GM12864 (cell line): ENCODE measurements at places on chromosomes 6 and 20.

DNA sequence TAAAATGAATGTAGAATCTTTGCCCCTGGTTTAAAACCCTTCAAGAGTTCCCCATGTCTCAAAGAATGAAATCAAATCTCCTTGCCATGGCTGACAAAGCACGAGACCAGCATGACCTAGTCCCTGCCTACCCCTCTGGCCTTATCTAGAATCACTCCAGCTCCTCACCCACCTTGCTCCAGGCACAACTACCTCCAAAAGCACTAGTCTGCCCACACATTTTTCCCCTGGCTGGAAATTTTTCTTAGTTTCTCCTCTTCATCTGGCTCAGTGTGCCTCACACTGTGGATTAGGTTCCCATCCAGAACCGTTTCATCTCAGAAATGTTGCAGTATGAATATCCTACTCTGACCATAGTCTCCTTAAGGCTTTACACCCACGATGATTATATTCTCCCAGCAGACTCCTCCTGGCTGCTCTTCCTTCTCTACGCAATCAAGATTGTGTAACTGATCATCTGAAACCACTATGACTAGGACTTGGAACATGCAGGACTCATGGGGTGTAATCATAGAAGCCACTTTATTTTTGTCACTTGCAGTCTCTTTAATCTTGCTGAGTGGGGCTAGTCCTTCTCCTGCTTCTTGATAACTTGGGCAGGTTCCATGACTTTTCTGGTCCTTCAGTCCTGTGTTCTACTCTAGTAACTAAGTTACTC is 7.8 kb upstream of the MRS2 start:
- DNase-seq, result no peak

DNA sequence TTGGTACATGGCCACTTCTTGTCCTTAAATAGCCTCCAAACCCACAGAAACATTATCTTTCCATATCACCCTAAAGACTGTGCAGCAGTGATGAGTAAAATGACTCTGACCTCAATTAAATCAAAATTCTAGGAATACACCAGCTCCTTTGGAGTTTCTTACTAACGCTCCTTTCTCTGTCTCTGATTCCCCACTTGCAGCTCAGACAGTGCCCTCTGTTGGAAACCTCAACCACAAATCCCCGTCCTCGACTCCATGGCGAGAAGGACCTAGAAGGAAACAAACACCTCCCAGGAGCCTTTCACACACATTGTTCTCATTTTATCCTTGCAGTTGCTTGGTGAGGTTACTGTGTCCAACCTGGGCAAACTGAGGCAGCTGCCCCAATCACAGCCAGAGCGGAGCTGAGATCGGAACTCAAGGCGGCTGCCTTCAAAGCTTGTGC is 17.7 kb upstream of the PARD6B start:
- no peak for DNase-seq

DNA sequence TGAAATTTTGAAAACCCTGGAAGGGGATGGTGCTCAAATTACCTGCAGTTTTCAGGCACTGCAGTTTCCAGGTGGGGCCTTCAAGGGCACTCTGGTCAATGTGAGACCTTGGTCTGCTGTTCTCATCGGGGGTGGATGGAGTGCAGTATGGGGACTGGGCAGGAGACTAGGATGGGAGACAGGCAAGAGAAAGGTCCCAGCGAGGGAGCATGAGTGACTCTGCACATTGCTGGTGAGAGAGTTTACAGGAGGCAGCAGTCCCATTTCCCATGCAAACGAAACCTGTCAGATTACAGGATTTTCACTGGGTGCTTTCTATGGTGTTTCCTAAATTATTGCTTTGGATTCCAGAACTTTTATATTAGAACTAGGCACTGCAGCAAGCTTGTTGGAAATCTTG is 73.5 kb upstream of the DTNBP1 start:
- DNase-seq, result no peak

DNA sequence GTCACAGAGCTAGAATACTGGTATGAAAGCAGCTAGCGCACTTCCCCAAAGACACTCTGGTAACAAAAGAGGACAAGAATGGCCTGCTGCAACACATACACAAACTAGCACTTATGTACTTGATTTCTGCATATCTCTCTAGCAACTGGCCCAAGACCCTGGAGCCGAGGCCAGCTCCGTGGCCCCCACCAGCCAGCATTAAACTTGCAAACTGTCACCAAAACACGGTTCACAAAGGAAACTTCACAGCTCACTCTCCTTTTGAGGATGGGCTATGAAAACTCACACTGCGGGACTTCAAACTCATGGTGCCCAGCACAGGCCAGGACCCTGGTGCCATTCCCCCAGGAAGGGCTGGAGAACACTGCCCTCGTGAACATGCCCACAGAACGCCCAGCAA is 115.9 kb upstream of the RPS6KA2 start:
- DNase-seq, result no peak

DNA sequence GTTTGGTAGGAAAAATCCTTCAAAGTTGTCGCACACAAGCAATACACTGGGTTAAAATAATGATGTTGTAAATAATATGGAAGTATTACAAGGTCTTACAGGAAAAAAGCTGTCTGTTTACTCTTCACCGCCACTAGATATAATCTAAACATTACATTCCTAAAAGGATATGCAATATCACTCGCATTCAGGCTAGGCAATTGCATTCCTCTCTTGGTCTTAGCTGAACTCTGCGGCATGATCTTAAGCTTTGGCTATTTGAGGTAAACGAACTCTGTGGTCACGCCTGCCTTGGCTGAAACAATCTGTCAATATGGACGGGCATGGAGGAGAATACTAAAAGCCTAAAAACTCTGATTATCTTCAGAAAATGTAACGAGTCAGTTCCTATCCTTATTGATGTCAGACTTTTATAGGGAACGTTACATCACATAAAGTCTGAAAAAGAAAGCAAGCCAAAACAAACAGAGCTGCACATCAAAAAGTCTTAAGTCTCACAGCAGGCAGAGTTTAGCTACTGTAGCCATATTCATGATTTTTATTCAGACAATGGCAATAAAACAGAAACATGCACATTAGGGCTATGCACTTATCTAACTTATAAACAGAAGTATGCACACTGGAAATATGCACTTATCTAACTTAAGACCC is 30.8 kb upstream of the FILIP1 start:
- no peak for DNase-seq

- DNase-seq, result no peak
Observed at GRCh38 chr6:12479881-12480280, 189.7 kb downstream of the EDN1 start.

DNA sequence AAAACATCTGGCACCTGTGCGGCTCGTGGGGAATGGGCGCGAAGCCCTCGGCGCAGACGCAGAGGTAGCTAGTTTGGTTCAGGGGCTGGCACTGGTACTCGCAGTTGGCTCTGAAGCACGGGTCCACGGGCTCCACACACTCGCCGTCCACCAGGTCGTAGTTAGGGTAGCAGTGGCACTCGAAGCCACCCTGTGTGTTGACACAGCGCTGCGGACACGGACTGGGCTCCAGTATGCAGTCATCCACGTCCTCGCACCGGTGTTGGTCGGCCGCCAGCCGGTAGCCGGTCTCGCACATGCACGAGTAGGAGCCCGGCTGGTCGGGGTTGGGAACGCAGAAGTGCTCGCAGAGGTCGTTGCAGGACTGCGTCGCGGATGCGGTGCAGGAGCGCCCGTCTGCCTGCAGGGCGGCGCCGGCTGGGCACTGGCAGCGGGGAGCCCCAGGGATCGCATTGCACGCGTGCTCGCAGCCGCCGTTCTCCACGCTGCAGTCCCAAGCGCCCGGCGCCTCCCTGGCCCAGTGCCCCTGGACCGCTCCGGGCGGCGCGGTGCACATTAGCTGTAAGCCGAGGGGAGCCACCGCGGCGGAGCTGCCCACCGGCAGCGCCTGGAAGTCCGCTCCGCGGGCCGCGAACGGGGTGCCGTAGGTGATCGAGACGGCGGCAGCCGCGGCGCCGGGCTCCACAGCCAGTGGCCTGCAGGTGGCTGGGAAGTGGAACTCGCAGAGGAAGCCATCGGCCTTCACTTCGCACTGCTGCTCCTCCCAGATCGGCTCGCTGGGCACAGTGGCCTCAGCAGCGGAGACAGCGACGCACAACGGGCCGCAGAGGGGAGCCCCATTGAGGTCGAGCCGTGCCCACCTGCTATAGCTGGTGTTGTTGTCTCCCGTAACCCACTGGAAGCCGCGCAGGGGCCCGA is 930 bp downstream of the THBD start:
- DNase-seq, result no peak

- no peak for DNase-seq
Observed at GRCh38 chr6:47105469-47106178, 63.5 kb upstream of the ADGRF1 start.

GRCh38 chr6:43950051-43950605 is 177.1 kb downstream of the MRPL14 start:
- no peak for DNase-seq
